CD4-positive, alpha-beta T cell treated with Interferon alpha-2 for 1 hour (primary cell): ENCODE measurements at places on chromosomes 16 and 17.

DNA sequence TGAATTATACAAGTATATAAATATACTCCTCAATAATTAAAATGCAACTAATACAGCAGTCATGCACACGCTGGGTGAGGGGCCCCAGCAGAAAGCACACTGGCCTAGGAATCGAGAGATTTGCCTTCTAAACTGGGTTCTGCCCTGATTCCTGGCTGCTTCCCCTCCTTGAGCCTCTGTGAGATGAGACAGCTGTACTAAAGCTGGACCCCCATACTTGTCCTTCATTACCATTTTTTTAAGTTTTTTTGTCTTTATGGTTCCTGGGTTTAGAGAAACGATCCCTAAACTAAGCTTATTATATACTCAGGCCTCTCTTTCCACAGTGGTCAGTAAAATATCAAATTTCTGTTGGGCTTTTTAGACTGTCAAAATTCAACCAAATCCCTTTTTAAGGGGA is 195.1 kb upstream of the DYNLRB2 start:
- DNase-seq = no peak

GRCh38 chr16:66344533-66345145 is 21.9 kb upstream of the CDH5 start:
- DNase-seq = peak; percentile 36

DNA sequence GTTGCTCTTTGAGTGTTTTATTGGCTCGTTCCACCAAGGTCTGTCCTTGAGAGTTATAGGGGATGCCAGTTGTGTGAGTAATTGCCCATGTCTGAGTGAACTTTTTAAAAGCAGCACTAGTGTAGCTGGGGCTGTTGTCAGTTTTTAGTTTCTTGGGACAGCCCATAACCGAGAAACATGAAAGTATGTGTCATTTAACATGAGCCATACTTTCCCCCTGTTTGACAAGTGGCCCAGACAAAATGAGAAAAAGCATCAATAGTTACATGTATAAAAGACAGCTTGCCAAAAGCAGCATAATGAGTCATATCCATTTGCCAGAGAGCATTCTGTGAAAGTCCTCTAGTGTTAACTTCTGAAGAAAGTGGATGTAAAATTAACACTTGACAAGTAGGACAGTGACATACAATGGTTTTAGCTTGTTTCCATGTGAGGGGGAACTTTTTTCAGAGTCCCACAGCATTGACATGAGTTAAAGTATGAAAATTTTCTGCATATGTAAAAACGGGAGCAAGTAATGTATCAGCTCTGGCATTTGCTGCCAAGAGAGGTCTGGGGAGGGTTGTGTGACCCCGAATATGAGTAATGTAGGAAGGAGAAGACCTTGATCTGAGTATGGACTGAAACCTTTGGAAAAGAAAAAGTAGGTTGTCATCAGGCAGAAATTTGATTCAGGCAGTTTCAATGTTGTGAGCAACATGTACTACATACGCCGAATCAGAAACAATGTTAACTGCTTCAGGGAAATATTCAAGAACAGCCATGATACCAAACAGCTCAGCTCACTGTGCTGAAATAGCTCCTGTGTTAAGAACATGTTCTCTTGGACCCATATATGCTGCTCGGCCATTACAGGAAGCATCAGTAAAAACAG is 56.8 kb upstream of the ARL4D start:
- no peak for DNase-seq

DNA sequence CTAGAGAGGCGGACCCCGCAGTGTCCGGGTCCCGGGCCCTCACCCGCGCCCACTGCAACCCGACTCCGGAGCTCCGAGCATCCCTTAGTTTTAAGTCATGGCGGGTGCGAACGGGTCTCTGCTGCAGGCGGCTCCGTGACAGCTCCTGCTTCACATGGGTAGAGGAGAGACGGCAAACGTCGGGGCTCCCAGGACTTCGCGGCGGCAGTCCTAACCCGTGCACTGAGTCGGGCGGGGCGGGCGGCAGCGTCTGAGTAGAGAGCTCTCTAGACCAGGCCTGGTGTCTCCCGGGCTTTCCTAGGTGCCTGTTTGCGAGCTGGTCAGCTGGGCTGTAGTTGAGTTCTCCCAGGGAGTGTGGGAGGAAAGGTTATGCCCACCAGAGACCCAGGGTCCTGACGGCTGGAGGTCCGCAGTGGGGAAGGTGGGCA is 345 bp downstream of the TSC2 start:
- DNase-seq = no peak

GRCh38 chr16:89646906-89647305 is 10.6 kb downstream of the CHMP1A start:
- DNase-seq = no peak

- DNase-seq = no peak
Observed at GRCh38 chr17:31568539-31568938, 177.1 kb downstream of the RAB11FIP4 start.

DNA sequence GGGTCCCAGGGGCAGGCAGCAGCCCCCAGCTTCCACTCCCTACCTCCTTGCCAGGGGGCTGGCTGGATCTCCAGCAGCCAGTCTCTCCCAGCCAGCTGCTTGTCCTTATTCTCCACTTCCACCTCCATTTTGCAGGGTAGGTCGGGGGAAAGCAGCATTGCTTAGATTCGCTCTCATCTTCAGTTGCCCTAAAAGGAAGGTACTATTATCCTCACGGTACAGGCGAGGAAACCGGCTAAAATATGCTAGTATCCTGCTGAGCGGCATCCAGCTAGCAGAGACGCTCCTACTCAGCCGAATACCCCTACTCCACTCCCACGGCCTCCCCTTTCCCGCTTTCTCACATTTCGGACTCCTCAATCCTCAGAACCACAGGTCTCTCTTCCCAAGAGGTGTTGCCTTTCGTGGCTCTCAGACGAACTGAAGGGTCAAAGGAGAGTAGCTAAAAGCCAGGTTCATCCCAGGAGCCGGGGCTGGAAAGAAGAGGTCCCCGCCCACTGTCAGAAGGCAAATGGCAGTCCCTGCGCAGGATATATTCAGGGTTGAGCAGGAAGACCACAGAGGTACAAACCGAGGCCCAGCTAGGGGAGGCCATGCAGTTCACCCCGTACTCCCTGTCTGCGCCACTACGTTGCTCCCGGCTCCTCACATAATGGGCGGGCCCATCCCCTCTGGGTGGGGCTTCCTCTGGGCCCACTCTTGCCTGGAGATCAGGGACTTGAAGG is 1.7 kb upstream of the RAB11FIP4 start:
- DNase-seq = no peak

DNA sequence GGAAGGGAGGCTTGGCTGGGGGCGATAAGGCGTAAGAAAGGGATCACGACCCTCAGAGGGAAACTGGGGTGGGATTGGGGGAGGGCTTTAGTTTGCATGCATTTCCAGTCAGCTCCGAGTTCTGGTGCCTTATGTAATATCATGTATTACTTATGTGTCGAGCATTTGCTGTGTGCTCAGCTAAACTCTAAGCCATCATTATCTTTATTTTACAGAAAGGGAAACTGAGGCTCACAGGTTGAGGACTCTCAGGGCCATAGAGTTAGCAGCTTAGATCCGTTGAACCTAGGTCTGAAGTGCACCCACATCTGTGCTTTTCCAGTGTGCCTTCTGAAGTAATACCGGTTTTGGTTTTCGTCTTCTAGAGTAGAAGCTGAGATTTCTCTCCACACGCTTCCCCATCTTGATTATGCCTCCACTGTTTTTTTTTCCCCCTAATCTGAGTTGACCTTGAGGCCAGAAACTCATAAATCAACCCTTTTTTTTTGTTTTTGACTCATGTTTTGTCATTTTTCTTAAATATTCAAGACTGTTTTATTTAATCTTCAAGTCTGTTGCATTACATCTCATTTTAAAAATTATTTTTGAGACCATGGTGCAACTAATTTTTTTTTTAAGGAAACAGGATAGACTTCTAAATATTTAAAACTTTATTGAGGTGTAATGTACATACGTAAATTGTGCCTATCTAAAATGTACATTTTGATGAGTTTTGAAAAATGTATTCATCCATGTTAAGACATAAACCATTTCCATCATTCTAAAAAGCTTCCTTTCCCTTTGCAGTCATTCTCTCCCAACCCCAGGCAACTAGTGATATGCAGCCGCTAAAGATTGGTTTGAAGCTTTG is 741 bp downstream of the CYB5B start:
- DNase-seq = no peak

- DNase-seq = peak; percentile 54
Observed at GRCh38 chr17:10316801-10317542, 55.8 kb downstream of the MYH13 start.

GRCh38 chr17:36544044-36544306 is 744 bp upstream of the GGNBP2 start:
- peak; percentile 27 for DNase-seq

- no peak for DNase-seq
Observed at GRCh38 chr17:47262586-47262985, 9.0 kb downstream of the ITGB3 start.

GRCh38 chr16:86517652-86518258 is 7.4 kb downstream of the FOXF1 start:
- no peak for DNase-seq

GRCh38 chr17:33864758-33865229 is 390.3 kb upstream of the CCL2 start:
- DNase-seq = no peak

- DNase-seq = no peak
Observed at GRCh38 chr16:77674888-77675287, 47.4 kb upstream of the NUDT7 start.

DNA sequence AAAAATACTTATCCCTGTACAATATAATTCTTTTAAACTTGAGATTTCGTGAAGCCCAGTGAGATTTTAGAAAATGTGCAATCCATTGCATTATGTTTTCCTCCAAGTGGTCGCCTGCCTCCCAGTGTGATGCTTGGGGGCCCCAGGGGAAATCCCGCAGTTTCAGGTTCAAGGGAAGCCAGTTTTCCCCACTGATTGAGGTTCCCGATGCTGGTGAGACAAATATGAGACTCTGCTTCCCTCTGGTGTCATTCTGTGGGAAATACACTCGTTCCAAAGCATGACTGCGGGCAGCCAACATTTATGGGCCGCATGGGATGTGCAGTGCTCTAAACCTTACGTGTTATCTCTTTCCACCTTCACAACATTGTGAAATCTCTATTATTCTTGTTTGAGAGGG is 200.8 kb downstream of the PRKCB start:
- DNase-seq = peak; percentile 19

- no peak for DNase-seq
Observed at GRCh38 chr17:27504188-27504995, 48.1 kb downstream of the KSR1 start.

DNA sequence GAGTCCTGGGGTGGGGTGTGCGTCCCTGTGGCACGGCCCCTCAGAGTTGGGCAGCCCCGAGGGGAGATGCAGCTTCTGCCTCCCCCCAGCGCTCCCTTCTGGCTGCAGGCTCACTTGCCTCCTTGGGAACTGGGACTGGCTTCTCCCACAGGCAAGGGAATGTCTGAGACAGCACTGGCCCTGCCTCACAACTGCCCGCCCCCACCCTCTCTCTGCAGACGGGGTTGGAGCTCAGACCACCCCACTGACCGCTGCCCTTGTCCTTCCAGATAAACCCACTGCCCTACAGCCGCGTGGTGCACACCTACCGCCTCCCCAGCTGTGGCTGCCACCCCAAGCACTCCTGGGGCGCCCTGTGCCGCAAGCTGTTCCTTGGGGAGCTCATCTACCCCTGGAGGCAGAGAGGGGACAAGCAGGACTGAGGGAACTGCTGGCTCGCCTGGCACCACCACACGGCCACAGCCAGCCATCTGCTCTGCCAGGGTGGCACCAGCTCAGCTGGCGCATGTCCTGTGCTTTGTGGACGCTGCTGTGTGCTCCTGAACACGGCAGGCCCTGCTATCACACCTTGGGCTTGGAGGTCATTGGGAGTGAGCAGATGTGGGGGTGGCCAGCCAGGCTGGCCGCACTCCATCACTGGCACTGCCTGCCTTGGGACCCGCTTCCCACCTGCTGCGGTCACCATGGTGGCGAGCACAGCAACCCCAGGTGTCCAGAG is 7.1 kb upstream of the RAB40C start:
- no peak for DNase-seq

DNA sequence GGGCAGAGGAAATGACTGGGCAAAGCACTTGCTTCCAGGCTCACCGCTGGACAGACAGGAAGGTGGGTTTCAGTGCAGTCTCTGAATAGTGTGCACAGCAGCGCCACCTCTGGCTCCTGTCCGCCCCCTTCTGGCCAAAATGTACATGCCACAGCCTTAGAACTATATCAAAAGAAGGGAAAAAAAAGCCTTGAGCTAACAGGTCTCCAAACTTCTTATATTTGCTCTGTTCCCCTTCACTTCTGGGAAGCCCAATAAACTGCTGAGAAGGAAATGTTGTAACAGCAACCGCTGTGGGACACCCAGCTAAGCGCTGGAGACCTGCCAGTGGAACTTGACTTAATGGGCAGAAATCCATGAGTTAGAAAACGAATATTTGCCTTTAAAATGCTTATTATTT is 17.5 kb downstream of the COG7 start:
- DNase-seq = peak; percentile 73

DNA sequence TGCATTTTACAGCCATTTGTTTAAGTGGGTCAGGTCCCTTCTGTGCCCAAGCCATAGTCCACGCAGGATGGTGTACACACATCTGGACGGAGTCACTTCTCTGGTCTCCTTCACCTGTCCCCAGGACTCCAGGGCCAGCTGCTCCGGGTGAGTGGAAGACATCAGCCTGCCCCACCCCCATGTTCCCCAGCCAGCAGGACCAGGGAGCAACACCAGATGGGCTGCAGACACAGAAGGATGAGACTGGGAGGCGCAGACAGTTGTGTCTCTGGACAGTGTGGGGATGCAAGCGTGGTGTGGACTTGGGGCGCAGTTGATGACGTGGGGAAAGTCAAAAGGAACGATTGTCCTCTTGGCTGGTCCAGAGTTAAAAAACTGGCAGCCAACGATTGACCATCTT is 24.6 kb upstream of the WFDC1 start:
- DNase-seq = no peak

- no peak for DNase-seq
Observed at GRCh38 chr17:66114609-66115008, 77.3 kb downstream of the CEP112 start.

- no peak for DNase-seq
Observed at GRCh38 chr17:53142890-53143289, 679.8 kb upstream of the KIF2B start.
